Activated CD4-positive, alpha-beta T cell treated with anti-CD3 and anti-CD28 coated beads, Interleukin-2, Interleukin-4, amounts not matched to agents 100 ng/mL and 50 ng/mL, durations not matched to agents 16 hours and 8 hours (primary cell): ENCODE measurements at places on chromosomes 5 and 9.

GRCh38 chr5:150114102-150114641 lies 27.8 kb upstream of the CSF1R start:
- DNase-seq, result no peak

GRCh38 chr9:21653091-21653490 lies 149.3 kb upstream of the MTAP start:
- no peak for DNase-seq

GRCh38 chr5:153222936-153223335 lies 267.5 kb upstream of the GRIA1 start:
- DNase-seq, result no peak

GRCh38 chr9:137355761-137356365 lies 53.8 kb upstream of the NRARP start:
- no peak for DNase-seq

DNA sequence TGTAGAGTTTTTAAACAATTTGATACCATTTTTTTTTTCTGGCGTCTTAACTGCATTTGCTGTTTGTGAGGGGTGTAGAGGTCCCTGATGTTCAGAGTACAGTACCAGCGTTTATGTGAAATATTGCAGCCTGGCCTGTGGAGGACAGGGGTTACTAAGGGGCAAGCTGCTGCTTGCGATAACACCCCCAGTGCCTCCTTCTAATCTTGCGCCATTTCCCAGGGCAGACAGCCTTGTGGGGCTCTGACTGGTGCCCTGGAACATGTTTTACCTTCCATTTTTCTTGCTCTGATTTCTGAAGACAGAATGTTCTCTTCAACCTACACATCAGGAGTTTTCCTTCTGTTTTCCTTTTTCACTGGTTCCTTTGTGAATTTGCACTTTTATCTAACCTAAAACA lies 142.9 kb downstream of the DOCK8 start:
- DNase-seq, result no peak

GRCh38 chr5:66779528-66779927 lies 183.3 kb downstream of the MAST4 start:
- DNase-seq, result no peak

GRCh38 chr5:59003124-59003523 lies 420.2 kb downstream of the RAB3C start:
- DNase-seq, result no peak

- no peak for DNase-seq
Observed at GRCh38 chr5:40790947-40791593, 7.1 kb downstream of the PRKAA1 start.

DNA sequence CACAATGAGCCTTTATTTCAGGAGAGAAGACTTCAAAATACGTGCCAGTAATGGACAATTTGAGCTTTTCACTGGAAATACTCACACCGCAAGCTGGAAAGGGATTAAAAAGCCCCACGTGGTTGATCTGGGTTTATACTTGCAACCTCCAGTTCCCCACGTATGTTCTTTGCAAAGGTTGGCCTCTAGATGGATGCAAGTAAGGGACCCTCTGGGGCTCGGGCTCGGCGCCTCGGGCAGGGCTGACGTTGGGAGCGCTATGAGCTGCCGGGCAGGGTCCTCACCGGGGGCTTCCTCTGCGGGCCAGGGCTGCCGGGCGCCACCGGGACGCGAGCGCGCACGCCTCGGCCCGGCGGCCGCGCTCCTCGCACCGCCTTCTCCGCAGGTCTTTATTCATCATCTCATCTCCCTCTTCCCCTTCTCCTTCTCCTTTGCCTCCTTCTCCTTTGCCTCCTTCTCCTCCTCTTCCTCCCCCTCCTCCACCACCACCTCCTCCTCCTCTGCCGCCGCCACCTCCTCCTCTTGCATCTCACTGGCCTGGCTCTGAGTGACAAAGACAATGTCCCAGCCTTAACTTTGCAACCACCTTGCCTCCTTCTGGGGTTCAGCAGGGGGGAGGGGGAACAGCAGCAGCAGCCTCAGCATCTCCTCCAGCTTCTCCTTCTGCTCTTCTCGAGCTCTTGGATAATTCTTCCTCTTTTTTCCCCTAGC lies 701 bp upstream of the ZNF462 start:
- DNase-seq, result no peak

- no peak for DNase-seq
Observed at GRCh38 chr9:31520301-31521085, 864.0 kb upstream of the ACO1 start.

GRCh38 chr5:123094919-123095797 lies 6.1 kb downstream of the PRDM6 start:
- DNase-seq, result no peak

DNA sequence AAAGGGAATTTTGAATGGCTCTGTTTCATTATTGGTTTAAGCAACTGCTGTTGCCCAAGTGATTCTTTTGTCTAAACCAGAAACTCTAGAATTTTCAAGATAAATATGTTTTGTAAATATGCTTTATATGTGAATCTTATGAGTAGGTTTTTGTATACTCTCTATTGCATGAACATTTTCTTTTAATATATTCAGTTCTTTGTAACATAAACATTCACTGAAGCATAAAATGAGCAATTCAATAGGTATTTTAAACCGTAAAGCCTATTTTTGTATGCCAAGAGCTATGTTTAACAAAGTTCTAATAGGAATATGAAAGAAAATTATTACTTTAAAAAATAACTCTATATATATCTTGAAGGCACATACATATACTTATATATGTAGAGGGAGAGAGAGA lies 293.1 kb downstream of the PSAT1 start:
- DNase-seq, result no peak

DNA sequence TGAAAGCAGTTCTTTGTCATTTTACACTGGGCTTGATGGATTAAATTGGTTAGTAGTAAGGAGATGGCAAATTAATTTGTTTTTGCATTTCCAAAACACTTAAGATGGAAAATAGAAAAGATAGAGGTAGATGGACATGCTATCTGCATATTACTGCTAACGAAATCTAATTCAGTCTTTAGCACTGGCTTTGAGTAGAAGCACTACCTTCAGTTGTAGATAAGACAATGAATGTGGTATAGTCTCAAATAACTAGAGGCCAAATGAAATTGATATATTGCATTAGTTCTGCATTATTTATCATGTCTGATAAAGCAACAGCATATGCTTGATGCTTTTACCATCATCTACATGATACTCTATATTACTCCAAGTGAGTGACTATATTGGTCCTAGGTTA lies 33.4 kb downstream of the KIAA1958 start:
- no peak for DNase-seq

GRCh38 chr5:146390469-146390868 lies 51.8 kb downstream of the POU4F3 start:
- no peak for DNase-seq

- no peak for DNase-seq
Observed at GRCh38 chr5:94847726-94848125, 229.3 kb downstream of the SLF1 start.

DNA sequence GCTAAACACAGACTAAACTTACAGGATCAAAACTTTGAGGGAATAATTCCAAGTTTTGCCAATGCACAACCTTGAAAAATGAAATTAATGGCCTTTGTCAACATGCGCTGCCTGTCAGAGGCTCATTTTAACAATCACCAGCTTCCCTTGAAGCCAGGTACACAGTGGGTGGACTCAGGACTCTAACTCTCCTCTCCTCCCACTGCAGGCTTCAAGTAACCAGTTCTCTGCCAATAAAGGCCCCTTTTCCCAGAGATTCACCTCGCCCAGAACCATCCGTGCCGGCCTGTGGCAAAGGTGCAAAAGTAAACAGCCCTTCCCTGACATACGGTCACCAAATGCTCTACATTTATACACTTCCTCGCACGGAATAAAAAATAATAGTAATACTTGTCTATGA lies 18.4 kb upstream of the FBP2 start:
- no peak for DNase-seq

GRCh38 chr9:126704157-126704891 lies 90.6 kb downstream of the LMX1B start:
- peak; percentile 18 for DNase-seq

DNA sequence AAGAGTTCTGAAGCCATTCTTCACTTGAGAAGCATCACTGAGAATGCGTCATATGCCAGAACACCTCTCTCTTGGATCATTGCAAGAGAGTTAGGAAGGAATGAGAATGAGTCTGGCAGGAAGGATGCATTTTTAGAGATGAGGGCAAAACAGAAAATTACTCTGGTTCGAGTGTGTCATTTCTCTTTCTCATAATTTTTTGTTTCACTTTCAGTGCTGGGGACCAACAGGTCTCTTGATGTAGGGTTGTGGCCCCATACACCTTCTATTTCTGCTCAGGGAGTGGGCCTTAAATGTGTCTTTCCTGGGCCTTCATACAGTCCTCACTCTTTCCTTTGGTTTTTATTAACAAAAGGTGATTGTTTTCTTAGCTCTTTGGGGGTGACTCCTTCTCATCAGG lies 302.4 kb downstream of the NR3C1 start:
- DNase-seq, result peak; percentile 65

DNA sequence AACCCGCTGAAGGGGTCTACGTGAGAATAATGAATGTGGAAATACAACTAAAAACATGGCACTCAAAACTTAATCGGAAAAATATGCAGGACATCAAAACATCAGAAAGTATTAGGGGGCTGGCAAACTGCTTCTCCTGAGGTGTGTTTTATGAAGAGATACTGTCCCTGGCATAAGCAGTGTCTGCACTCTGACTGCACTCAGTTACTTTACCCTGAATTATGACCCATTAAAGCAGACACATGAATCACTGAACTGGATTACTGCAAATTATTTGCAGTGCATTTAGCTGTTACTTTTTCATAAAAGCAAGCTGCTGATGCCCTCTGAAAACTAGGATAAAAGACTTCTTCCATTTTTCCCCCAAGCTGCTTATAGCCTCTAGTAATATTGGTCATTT lies 164.9 kb downstream of the AP3B1 start:
- DNase-seq, result no peak

DNA sequence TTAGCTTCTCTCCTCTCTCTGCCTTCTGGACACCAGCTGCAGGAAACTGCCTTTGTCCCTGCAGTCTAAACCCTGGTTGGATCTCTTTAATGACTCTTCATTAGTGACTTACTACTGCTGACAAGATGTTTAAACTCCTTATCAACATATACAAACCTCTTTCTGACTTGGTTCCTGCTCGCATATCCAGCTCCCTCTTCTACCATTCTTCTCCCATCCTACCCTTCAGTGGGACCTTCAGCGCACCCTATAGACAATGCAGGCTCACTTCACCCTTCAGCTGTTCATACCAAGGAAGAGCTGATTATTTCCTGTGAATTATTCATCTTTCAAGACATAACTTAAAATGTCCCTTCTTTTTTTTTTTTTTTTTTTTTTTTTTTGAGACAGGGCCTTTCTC lies 436.5 kb downstream of the KIAA0825 start:
- no peak for DNase-seq

DNA sequence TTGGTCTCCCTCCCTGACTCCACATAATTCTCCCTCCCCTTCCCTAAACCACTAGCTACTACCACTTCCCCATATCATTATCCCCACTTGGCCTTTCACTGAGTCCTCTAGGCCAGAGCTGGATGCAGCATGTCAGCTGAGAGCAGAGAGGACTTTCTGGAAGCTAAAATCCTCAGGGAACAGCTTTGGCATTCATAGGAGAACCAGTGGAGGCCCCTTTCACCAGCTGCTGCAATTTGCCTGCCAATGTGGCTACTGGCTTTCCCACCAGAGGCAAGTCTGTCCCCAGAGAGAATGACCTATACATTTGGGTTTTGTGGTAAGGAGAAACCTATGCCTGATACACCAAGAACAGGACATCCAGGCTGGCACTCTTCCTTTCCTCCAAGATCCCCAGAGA lies 14.4 kb downstream of the FAM219A start:
- DNase-seq, result no peak

DNA sequence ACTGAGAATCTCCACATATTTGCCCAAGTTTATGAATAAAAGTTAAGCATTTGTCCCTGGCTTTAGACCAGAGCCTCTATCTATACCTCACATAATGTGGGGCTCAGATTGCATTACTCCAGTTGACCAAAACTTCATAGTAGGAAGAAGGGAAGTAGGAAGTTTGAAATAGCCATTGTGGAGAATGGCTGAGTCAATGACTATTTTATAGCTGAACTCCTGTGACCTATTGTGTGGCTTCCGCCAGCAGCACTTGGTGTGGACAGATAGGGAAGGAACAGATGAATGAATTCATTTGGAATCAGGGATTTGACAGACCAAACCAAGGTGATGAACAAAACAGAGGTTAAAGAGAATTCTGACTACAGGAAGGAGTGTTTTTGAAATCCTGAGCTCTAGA lies 92.9 kb upstream of the LPAR1 start:
- DNase-seq, result no peak

GRCh38 chr9:18014556-18014955 lies 435.7 kb downstream of the SH3GL2 start:
- DNase-seq, result no peak

GRCh38 chr9:131068076-131068816 lies 28.1 kb upstream of the AIF1L start:
- no peak for DNase-seq

- no peak for DNase-seq
Observed at GRCh38 chr5:151740958-151741373, 17.5 kb downstream of the ATOX1 start.

DNA sequence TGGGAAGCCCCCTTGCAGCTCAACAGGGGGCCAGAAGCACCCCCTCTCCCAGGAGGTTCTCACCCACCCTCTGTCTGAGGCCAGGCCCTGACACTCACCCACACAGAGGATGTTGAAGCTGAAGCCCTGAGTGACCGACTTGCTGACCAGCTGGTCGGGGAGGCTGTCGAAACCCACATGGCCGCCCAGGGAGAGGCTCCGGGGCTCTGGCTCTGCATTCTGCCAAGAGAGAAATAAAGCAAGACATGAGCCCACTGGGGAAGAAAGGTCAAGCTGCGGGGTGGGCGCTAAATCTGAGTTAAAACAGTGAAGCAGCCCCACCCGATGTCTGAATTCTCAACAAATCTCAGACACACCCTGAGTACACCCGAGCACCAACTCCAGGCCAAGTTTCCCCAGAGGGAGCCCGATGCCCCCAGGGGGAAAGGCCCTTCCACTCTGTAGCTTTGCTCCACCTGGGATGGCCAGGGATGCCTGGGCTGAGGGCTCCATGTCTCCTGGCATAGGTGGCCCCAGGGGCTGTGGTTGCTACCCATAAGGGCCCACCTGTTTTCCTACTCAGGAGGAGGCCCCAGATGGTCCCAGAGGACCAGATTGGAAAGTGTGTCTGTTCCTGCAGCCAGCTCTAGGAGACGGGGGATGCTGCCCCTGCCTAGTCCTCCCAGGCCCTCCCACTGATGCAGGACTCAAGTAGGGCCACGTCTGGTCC lies 11.6 kb downstream of the SEPTIN8 start:
- no peak for DNase-seq

DNA sequence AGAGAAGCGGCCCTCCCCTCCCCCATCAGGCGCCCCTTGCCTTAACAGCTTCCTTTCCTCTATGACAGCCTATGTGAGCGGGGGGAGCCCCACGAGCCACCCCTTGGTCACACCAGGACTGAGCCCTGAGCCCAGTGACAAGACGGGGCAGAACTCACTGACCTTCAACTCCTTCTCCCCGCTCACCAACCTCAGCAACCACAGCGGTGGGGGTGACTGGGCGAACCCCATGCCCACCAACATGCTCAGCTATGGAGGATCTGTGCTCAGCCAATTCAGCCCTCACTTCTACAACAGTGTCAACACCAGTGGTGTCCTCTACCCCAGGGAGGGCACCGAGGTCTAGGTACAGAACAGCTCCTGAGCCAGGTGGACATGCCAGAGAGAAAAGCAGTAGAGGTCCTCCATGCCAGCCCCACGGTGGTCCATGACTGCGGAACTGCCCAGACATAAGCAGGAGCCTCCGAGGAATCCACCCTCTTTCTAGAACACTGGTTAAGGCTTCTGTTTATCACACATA lies 2.6 kb downstream of the FOXI1 start:
- DNase-seq, result no peak
